ENCODE measurements at places on chromosomes 7 and 10.

DNA sequence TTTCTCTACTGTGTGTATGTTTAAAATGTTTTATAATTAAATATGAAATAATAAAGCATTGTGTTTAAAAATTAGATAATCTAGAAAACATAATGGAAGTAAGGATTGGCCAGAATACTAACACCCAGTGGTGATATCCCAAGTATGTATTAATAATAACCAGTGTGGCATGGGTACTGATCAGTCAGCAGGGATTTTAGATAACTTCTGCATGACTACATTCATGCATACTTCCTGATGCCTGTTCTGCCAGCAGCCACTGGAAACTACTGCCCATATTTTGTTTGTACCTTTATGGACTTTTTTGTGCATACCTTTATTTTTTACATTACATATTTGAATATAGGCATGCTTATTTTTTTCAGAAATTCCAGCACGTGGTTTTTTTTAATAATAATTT, 156.6 kb upstream of the TMEM196 start:
- DNase-seq, result no peak

- no peak for DNase-seq
Measured at GRCh38 chr7:52501696-52502095, 533.7 kb upstream of the POM121L12 start.

DNA sequence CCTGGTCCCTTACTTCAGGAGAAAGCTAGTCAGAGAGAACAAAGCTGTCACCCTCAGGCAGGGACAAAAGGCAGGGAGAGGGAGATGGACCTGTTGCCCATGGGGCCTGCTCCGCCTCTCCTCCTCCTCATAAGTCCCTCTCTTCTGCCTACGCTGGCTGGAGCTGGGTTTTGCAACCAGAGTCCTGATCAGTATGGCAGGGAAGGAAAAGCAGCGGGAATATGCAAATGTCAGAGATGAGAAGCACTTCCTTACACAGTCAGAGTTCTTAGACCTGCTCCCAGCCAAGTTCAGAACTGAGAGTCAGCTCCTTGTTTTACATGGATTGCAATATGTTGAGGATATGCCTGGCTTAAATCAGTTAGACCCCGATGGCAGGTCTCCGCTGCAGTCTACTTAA, 231.1 kb downstream of the ADAM12 start:
- no peak for DNase-seq

- DNase-seq, result no peak
Measured at GRCh38 chr10:78613132-78613531, 455.6 kb upstream of the ZMIZ1 start.

DNA sequence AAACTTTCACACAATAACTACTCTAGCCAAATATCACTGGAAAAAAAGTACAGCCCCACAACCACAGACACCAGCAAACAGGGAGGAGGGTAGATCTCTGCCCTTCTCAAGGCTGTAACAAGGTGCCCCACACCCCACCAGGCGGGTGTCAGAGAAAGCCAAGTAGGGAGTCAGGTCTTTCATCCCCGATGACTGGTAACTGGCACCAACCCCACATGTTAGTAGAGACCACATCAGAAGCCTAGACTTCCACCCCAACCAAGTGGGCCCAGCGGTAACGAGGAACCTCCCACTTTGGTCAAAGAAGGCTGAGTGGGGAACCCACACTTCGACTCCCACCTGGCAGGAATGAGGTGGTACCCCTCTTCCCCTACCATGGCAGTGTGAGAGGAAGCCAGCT, 16.4 kb upstream of the RUFY2 start:
- no peak for DNase-seq

- peak; percentile 25 for DNase-seq
Measured at GRCh38 chr7:128425850-128426249, 16.1 kb upstream of the IMPDH1 start.

DNA sequence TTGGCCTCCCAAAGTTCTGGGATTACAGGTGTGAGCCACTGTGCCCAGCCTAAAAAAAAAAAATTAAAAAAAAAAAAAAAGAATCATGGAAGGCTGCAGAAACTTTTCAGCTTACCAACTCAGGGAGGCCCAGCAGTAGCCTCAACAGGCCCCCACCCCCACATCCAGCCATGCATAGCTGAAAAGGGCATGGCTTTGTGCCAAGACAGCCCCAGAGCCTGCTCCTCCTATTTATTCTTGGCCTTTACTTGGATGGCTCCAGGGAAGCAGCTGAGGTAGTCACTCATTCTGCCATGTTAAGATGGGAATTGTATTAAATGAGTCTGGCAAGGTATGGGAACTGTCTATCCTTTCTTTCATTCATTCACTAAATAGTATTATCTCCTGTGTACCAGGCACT, 13.7 kb upstream of the CNNM2 start:
- DNase-seq, result no peak

- no peak for DNase-seq
Measured at GRCh38 chr10:56547163-56547562, 186.1 kb upstream of the ZWINT start.

GRCh38 chr7:14600766-14601367, 301.7 kb downstream of the DGKB start:
- no peak for DNase-seq

DNA sequence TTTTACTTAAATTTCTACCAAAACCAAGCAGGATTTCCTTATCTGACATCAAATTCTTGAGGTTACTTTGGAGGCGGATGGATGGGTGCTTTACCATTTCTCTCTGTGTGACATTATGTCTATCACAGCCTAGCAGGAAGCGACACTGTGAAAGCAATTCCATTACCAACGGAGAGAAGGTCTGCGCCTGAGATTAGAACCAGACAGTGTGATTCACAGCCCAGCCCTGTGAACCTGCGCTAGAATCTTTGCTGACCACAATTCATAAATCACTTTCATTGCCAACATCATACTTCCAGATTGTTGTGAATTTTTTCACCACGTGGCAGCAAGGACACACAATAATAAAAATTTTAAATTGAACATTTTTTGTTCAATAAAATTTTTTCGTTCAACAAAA, 126.5 kb downstream of the CUBN start:
- no peak for DNase-seq

DNA sequence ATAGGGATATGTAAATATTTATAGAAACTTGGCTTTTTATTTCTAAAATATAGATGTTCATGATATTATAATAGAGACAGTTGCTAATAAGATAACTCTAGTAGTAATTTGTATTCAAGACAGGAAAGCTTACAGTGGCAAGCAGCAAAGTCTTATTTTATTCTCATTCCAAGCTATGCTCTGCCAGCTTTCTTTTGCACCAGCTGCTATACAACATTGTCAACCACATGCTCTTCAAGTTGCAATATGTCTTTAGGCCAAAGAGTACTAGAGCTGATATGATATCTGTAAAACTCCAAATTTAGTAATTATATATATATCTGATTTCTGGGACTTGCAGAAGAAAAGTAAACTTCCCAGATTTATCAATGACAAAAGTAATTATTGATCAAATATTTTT, 350.1 kb downstream of the HGF start:
- DNase-seq, result no peak

GRCh38 chr7:44615149-44615611, 8.8 kb downstream of the OGDH start:
- no peak for DNase-seq

DNA sequence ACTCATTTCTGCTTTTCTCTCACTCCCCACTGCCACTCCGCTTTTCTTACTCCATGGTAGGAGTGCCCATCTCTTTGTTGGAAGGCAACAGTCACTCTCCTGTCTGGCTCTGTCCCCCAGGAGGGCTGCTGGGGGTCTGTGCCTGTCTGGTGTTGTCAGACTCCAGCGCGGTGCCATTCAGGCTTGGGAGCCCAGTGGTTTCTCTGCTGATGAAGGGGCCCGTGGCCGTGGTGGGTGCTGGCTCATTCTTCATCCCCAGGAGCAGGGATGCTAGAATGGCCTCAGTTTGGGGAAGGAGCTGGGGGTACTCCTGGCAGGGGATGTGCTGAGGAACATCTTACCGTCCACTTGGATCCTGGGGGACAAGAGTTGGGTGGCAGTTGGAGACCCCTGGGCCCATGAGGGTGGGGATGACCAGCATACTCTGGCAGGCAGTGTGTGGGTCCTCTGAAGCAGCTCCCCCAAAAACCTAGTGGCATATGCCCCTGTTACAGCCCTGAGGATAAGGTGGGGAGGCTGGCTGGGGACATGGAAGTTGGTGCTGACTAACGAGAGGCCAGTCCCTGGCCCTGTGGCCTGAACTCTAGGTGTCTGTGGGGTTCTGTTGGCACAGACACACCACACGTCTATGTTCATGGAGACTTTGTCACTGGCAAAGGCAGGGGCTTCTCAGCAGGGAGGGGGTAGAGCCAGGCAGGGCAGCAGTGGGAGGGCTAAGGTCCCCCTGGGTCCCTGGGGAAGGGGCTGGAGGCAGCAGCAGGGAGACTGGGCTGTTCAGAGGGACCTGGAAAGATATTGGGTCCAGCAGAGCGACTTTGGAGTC, 102.8 kb upstream of the RET start:
- no peak for DNase-seq

GRCh38 chr7:157358041-157358752, 21.4 kb downstream of the DNAJB6 start:
- DNase-seq, result no peak

GRCh38 chr10:35882422-35883150, 240.5 kb upstream of the FZD8 start:
- DNase-seq, result no peak

DNA sequence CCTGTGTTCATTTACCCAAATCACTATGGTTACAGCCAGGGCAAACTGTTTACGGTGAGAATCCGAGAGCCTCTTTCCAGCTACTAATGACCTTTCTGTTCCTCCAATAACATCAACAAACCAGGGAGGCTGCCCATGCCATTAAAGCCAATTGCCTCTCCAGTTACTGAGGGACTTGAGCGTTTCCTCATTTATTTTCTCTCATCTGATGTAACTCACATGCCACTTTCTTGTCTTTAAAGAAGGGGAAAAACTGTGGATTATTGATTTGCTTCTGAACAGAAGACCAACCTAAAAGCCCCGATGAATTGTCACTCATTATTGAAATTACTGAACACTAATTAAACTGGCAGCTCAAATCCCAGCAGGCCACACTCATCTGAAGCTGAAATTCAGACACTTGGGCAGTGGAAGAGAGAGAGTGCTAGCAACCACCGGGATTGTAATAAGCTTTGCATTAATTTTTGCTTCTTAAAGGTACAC, 595.8 kb upstream of the MKI67 start:
- DNase-seq, result no peak

DNA sequence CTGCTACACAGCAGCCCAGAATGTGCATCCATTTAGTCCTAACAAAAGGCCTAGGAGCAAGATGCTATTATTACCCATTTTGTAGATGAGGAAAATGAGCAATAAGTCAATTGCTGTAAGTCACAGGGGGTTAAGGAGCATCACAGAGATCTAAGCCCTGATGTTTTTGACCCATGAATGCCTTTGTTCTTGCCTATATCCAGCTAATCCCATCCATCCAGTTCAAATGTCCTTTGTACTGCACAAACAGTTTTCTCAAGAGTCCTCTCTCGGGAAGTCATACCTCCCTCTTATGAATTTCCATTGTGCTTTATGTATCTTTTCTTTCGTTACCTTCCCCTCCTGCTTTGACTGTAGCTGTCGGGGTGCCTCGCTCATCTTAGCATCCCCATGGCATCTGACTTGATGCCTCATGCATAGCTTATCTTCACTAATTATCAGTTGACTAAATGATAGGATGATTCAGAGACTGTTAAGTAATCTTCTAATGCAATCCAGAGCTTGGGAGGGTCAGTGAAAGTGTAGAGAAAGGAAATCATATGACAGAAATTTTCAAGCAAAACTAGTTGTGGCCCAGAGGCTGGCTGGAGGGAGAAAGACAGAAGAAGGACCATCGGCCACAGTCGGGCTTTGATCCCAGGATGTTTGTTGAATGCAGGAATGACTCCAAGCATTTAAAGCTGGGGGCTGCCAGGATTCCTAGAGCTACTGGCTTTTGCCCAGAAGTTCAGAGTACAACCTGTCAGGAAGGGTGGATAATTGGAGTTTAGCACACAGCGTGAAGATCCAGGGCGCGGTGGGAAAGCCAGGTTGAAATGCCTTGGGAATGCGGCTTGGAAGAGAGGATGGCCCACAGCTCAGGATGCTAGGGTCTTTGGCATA, 23.5 kb downstream of the BLVRA start:
- no peak for DNase-seq

DNA sequence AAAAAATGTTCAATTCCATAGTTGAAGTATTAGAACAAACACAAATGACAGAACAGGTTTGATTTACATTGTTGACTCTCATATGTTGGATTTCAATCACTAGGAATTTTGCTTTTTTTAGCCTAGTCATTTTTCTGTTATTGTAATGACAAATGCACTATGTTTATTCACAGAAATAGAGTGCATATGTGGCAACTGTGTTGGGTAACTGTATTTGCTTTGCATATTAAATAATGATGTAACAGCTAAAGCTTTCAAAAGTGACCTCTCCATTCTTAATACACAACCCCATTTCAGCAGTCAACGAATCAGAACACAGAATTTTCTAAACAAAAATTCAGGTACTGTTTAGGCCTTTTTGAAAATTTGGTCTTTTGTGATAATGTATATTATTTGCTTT, 54.0 kb upstream of the SLC26A5 start:
- DNase-seq, result no peak

Measured in hippocampal formation (tissue), 2 donors.